ENCODE measurements at places on chromosomes 7 and 10.

- no peak for DNase-seq
These were observed 4.5 kb upstream of the ZEB1 start for GRCh38 chr10:31314256-31315150.

GRCh38 chr10:12943425-12943824 is 58.1 kb downstream of the CCDC3 start:
- no peak for DNase-seq

DNA sequence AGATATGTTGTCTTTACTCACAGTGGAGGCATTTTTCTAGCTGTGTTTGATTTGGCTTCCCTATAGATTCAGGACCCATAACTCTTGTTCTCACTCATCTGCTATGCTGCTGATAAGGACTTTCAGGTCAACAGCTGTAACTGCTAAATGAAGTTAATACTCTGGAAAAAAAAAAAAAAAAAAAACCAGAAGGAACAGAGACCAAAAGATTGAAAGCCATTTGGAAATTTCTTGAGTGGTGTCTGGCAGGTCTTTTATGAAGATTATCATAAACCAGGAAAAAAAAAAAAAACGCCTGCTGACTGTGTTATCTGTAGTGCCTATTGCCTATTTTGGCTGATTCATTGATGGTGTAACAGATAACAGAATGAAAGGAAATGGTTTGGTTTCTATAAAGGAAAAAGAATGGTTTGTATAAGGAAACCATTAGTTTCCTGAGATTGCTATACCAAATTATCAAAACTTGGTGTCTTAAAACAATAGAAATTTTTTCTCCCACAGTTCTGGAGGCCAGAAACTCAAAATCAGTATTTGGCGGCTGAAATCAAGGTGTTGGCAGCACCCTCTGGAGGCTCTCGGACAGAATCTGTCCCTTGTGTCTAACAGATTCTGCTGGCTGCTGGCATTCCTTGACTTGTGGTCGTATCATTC is 60.5 kb upstream of the BET1 start:
- no peak for DNase-seq

GRCh38 chr7:130379921-130380860 is at the start of gene CPA1:
Gene CPA1, plus strand, starts transcription at chr7:130380494. Its CDS starts 27 bp downstream, at chr7:130380521.
- DNase-seq = no peak

- no peak for DNase-seq
These were observed 9.3 kb downstream of the TCAF1 start for GRCh38 chr7:143892527-143893300.

GRCh38 chr7:93914581-93915066 is 6.9 kb upstream of the GNG11 start:
- DNase-seq = no peak

- DNase-seq = no peak
These were observed 87.2 kb upstream of the PFKP start for GRCh38 chr10:2980116-2980515.

GRCh38 chr7:130141884-130142653 is 63.1 kb downstream of the TMEM209 start:
- DNase-seq = no peak

- DNase-seq = no peak
These were observed 78.7 kb downstream of the DNAJB6 start for GRCh38 chr7:157415486-157415885.

DNA sequence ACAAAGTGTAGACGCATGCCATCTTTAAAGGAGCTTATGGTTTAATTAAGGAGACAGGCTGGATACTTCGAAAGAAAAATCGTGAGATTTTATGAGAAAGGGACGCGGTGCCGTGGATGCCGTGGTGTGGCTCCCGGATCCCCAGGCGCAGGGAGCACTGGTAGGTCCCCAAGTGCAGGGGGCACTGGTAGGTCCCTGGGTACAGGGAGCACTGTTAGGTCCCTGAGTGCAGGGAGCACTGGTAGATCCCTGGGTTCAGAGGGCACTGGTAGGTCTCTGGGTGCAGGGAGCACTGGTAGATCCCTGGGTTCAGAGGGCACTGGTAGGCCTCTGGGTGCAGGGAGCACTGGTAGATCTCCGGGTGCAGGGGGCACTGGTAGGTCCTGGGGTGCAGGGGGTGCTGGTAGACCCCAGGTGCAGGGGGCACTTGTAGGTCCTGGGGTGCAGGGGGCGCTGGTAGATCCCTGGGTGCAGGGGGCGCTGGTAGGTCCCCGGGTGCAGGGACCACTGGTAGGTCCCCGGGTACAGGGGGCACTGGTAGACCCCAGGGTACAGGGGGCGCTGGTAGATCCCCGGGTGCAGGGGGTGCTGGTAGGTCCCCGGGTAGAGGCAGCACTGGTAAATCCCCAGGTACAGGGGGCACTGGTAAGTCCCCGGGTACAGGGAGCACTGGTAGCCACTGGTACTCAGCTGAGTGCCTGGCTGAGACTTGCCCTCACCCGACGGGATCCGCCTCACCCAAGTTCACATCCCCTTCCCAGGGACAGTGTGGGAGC is 14.1 kb downstream of the PRKAG2 start:
- no peak for DNase-seq

- no peak for DNase-seq
These were observed 16.0 kb downstream of the UBE2D1 start for GRCh38 chr10:58350619-58351323.

DNA sequence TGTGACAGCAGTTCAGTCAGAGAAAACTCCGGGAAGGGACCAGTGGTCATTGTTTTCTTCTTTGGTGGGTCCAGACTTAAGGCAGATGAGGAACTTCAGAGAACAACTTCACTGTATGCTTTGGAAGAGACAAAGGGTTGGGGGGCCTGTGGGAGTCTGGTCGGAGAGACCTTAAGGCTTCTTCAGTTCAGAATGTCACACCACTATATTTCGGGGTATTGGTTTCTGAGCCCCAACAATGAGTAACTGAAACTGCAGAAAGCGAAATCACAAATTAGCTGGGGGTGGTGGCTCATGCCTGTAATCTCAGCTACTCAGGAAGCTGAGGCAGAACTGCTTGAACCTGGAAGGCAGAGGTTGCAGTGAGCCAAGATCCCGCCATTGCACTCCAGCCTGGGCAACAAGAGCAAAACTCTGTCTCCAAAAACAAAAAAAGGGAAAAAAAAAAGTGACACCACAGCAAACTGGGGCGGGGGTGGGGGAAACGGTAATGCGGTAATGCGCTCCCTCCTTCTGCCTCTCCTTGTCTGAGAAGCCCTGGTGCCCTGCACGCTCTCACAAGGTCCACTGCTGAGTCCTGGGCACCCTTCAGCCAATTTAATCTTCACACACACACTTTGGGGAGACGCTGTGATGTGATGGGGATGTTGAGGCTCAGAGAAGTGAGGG is 2.2 kb upstream of the ADIRF start:
- no peak for DNase-seq

GRCh38 chr7:129101746-129102145 is 42.8 kb upstream of the TSPAN33 start:
- DNase-seq = no peak

- no peak for DNase-seq
These were observed 589 bp downstream of the LSM8 start for GRCh38 chr7:118184565-118184940.

GRCh38 chr10:79468015-79468560 is 22.7 kb upstream of the ZCCHC24 start:
- no peak for DNase-seq

DNA sequence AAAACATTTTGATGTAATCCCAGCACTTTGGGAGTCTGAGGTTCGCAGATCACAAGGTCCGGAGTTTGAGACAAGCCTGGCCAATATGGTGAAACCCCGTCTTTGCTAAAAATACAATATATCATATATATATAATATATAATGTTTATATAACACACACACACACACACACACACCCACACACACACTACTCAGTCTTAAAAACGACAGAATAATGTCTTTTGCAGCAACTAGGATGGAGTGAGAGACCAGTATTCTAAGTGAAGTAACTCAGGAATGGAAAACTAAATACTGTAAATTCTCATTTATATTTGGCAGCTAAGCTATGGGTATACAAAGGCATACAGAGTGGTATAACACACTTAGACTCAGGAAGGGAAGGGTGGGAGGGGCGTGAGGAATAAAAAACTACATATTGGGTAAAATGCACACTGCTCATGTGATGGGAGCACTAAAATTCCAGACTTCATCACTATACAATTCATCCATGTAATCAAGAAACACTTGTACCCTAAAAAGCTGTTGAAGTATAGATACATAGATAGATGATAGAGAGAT is 231.2 kb upstream of the SEMA3A start:
- no peak for DNase-seq

GRCh38 chr10:86649471-86650150 is 4.7 kb upstream of the OPN4 start:
- no peak for DNase-seq

DNA sequence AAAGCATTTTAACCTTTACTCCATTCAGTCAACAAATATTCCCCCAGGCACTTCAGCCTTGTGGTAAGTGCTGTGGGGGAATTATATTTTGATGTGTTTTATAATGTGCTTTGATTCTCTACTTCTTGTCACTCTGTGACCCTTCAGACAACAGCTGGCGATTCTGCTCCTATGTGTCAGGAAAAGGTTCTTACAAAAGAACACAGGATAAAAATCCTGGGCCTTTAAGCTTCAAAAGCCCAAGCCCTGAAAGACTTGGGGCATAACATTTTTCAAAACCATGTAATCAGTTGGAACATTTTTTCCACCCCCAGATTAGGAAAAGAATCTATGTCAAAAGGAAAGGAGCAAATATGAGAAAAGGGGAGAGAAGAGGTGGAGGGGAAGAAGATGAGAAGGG is 37.8 kb upstream of the LRRC17 start:
- no peak for DNase-seq

GRCh38 chr7:90777465-90777864 is 181.3 kb downstream of the CDK14 start:
- DNase-seq = no peak

DNA sequence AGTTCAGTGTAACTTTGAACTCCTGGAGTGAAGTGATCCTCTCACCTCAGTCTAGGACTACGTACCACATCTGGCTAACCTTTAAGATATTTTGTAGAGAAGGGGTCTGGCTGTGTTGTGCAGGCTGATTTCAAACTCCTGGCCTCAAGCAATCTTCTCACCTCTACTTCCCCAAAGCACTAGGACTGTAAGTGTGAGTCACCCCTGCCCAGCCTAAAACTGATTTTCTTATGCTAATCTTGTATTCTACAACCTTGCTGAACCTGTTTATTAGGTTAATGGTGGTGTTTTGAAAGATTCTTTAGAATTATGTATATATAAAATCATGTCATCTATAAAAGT is 58.0 kb downstream of the LCOR start:
- DNase-seq = no peak

DNA sequence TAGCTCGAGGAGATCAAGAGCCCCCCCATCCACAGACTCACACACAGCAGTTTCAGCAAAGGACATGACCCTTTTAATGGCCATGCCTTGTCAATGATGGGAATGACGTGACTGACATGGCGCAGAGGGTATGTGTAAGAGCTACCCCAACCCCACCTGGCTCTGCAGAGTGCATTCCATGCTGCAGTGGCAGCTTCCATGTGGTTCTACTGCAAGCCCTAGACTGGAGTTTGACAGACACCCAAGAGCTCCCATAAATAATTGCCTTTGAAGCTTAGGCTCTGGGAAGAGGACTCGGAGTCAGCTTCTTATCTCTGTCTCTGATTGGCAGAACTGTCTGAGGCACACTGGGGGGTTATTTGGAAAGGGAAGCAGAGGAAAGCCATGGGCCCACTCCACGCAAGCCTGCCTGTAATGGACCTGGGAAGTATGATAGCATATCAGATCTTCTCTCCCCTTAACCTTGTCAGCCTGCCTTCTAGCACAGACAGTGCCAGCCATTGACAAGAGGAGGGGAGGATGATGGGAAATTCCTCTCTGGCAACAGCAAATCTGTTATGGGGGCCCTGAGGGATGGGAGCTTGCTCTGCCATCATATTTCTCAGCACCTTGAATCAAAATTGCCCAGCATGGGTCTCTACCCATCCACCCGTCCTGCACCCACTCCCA is 478.5 kb upstream of the PODXL start:
- peak; percentile 30 for DNase-seq

- DNase-seq = no peak
These were observed 321.8 kb downstream of the TCERG1L start for GRCh38 chr10:130989670-130990232.

- no peak for DNase-seq
These were observed 103.1 kb downstream of the KLF6 start for GRCh38 chr10:3681642-3682554.

- no peak for DNase-seq
These were observed 77.9 kb downstream of the MAD1L1 start for GRCh38 chr7:2154831-2155230.

GRCh38 chr10:22633106-22633505 is 81.3 kb downstream of the PIP4K2A start:
- no peak for DNase-seq

DNA sequence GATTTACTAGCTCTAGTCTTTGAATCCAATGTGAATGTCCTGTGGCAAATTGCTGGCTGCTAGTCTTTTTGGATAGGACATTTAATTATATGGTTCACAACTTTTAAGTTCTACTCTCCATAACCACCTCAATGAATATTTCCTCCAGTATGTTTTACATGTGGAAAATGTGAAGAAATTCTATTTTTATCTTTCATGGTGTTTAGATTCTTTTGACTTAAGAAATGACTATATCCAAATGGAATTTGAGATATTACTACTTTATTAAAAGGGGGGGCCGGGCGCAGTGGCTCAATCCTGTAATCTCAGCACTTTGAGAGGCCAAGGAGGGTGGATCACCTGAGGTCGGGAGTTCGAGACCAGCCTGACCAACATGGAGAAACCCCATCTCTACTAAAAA is 202.0 kb downstream of the ARL4A start:
- no peak for DNase-seq

GRCh38 chr10:103889121-103889720 is 28.8 kb downstream of the STN1 start:
- DNase-seq = no peak

- DNase-seq = no peak
These were observed 118.7 kb upstream of the SEC61G start for GRCh38 chr7:54877683-54878082.

- no peak for DNase-seq
These were observed 102.7 kb upstream of the TNRC18 start for GRCh38 chr7:5526100-5526905.

GRCh38 chr10:79021948-79022499 is 46.7 kb upstream of the ZMIZ1 start:
- no peak for DNase-seq

DNA sequence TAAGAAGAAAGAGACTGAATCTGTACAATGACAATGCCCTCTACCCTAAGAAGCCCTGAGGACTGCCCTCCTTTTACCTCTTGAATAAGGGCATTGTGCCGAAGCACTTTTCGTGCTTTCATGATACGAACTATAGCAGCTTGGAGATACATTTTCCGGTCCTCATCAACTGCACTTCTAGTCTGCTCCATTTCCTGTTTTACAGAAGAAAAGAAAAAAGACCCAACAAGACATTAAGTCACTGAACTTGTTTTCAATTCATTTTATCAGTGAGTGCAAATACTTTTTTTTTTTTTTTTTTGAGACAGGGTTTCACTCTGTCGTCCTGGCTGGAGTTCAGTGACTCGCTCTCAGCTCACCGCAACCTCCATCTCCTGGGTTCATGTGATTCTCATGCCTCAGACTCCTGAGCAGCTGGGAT is 78.4 kb downstream of the CUL2 start:
- no peak for DNase-seq

GRCh38 chr7:43726466-43726865 is 2.9 kb downstream of the COA1 start:
- no peak for DNase-seq
